HuH-7 (cell line): ENCODE measurements at places on chromosomes 2 and 18.

GRCh38 chr2:105896765-105897163, 152.1 kb downstream of the NCK2 start:
- DNase-seq, result peak; percentile 41

DNA sequence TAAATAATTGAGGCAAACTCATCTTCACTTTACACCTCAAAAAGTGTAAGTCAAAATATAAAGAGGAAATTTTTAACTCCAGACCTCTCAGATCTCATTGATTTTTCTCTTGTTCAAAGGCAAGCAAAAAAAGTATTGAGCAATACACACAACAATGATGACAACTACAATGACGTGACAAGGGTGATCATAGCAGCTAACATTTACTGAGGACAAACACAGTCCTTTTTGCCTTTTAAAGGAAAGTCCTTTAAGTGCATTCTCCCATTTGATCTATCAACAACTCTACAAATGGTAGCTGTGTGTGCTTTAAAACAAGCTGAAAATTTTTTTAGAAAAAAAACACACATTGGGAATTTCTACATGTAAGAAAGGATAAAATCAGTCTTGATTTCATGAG, 123.5 kb upstream of the CTAGE1 start:
- no peak for DNase-seq

DNA sequence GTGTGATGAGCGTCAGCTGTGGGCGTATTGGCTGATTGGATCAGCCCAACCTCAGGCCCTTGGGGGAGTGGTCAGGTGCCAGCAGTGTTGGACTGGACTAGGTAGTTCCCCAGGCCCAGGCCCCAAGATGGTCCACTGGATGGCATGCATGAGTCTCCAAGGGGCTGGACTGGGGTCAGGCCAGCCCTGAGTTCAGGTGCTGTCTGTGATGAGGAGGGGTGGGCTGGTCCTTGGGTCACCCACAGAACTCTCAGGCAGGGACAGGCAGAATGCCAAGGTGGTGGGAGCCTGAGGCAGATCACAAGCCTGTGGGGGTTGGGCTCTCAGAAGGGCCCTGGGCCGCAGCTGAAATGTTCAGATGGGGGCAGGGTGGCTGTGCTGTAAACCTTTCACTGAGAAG, 59.5 kb upstream of the THUMPD2 start:
- DNase-seq, result no peak

- DNase-seq, result no peak
Observed at GRCh38 chr2:167961536-167962048, 285.8 kb downstream of the STK39 start.

GRCh38 chr2:17517481-17518211, 594 bp downstream of the RAD51AP2 start:
- DNase-seq, result no peak
